ENCODE measurements at places on chromosomes 2 and 18.

DNA sequence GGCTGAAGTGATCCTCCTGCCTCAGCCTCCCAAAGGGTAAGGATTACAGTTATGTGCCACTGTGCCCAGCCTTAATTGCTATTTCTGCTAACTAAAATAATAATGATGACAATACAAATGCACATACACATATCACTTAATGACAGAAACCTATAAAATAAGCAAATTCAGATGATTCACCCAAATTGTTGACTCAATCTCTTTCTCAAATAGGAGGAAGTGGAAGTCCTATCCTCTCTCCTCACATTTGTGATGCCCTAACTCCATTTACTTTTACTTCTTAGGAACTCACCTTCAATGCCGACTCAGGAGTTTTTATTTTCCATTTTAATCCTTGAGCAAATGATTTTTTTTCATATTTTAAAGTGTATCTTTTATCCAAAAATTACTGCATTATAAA lies 24.5 kb upstream of the RAPH1 start:
- DNase-seq = no peak

DNA sequence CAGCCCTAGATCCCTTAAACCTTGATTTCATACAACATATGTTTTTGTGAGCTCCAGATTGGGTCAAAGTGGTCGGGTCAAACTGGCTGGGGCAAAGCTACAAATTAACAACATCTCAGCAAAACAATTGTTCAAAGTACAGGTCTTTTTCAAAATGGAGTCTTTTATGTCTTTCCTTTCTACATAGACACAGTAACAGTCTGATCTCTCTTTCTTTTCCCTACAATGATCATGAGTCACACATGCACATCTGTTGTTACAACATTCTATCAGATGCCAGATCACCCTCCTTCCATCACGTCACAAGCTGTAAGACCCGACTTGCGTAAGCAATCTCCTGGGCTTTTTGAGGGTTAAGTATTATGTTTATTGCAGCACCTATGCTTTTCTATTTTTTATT lies 55.1 kb downstream of the RHOB start:
- peak; percentile 72 for DNase-seq

DNA sequence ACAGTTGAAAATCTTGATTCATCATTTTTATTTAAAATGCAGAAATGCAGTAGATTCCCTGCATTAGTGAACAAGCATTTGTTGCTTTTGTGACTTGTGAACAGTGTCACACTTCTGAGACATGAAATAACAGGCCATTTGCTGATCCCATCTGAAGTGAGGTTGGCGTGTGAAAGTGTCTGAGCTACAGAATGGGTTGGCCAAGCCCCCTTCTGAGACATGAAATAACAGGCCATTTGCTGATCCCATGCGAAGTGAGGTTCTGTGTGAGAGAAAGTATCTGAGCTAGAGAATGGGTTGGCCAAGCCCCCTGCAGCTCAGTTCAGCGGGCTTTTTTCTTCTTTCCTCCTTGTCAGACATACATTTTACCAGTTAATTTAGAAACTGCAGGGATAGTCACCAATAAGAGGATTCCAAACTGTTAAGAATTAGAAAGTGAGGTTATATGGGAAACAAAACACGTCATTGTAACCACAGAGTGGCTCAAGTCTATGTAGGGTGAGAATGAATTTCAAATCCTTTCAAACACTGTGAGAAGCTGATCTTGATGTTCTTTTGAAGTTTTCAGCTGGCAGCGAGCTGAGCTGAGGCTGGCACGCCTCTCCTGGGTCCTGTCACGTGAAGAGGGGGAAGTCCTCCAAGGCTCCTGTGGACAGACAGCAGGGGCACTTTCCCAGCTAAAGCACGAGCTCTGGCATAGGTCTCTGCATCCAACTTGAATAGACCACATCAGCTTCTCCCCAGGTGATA lies 339.2 kb upstream of the SALL3 start:
- no peak for DNase-seq

DNA sequence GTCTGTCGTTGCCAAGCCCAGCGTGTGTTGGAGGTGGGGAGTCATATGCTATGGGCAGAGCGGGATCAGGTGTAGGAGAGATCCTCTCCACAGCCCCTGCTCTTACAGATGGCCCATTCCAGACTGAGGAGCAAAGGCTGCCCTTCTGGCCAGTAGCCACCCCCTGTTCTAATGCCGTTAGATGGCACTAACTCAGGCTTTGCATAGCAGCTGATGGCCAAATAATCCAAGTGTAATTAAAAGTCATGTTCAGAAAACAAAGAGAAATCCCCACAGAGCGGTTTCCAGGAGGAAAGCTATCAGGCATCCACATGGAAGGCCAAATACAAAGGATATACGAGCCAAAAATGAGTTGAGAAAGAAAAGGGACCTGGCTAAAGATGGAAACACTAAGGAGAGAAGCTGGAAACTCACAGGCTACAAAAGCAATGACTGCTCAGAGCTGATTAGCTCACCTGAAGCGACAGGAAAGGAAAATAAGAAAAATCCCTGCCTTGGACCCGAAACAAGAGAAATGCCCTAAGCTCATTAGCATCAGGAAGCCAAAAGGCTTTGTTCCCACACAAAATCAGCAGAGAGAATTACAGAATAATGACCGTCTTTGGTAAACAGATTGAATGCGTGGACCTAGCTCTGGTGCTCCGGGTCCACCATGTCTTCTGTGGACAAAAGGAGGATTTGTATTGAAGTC lies 1002.4 kb upstream of the KLHL29 start:
- DNase-seq = no peak

DNA sequence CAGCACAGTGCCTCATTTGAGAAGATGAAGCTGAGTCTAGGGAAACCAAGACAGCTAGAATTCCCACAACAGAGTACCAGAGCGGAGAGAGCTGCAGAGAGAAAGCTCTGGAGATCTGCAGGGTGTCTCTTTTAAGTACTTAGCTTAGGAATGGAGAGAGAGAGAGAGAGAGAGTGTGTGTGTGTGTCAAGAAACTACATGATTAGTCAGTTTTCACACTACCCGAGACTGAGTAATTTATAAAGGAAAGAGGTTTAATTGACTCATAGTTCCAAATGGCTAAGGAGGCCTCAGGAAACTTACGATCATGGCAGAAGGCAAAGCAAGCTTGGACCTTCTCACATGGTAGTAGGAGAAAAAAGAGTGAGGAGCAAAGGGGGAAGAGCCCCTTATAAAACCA lies 64.0 kb downstream of the HIBCH start:
- DNase-seq = no peak

GRCh38 chr2:202387608-202388342 lies 11.6 kb downstream of the BMPR2 start:
- no peak for DNase-seq

DNA sequence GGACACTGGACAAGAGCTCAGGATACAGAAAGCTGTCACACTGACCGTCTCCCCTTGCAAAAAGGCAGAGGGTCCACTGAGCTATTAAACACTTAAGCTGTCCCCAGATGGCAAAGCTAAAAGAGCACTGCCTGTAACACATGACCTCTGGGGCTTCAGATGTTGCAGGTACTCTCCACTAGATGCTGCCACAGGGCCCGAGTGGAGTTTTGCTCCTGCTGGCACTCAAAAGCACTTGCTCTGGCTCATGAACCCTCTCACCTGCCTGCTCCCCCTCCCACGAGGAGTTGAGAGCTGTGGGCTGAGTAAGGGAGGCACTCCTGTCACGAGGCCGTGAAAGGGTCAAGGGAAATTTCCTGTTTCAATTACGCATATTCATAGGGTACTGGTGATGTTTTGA lies 227.9 kb downstream of the PRKCE start:
- DNase-seq = no peak

DNA sequence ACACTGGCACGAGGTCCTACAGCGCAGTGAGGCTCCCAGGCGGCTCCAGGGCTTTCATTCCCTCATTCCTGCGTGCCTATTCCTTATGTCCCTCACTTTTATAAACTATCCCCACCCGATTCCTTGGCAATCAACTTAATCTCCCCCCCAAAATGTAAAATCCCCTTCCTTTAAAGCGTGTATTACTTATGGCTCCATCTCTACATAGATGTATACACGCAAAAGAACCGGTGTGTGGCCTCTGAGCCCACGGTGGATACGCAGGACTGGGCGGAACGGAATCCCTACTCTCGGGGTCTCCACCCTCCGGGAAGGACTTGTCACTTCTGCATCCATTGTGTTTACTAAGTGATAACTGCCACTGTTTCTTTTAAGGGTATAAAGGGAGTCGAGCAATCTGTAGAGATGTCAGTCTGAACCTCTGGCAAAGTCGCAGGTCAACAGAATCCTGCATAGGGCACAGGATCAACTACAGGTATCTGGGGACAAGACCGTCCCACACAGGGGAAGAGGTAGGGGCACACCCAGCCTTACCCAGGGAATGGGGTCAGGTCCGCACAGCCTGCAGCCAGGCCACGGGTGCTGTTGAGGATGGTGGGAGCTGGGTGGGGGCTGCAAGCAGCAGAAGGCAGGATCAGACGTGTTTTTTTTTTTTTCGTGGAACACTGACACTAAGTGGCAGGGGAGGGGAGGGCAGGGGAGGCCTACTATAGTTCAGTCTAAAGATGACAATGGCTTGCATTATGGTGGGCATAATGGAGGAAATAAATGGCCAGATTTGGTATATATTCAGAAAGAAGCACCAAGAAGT lies 42.1 kb downstream of the HDLBP start:
- no peak for DNase-seq

GRCh38 chr2:163157411-163157810 lies 318.8 kb upstream of the KCNH7 start:
- DNase-seq = peak; percentile 2

DNA sequence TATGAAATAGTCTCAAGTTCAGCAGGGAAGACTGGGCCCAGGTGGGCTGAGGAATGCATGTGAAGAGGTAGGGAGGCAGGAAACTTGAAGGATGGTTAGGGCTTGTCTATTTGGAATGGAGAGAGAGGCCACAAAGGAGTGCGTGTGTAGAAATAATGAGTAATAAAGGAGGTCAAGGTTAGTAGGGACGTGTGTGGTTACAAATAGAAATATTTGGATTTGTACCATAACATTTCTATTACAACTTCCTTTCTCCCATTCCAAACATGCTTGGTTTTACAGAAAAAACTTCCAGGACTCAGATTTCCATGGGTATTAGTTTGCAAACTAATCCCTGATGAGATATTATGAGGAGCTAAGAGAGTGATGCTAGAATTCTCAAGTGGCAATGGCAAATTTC lies 280.6 kb downstream of the NCKAP5 start:
- DNase-seq = no peak

DNA sequence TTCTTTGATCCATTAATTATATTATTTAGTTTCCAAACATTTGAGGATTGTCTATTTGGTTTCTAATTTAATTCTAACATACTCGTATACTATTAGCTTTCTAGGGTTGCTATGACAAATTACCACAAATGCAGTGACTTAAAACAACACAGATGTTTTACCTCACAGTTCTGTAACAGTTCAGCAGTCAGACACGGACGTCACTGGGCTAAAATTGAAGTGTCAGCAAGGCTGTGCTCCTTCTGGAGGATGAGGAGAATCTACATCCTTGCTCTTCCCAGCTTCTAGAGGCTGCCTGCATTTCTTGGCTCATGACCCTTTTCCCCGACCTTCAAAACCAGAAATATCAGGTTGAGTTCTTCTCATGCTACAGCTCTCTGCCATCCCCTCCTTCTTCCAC lies 117.6 kb downstream of the TFCP2L1 start:
- peak; percentile 16 for DNase-seq

DNA sequence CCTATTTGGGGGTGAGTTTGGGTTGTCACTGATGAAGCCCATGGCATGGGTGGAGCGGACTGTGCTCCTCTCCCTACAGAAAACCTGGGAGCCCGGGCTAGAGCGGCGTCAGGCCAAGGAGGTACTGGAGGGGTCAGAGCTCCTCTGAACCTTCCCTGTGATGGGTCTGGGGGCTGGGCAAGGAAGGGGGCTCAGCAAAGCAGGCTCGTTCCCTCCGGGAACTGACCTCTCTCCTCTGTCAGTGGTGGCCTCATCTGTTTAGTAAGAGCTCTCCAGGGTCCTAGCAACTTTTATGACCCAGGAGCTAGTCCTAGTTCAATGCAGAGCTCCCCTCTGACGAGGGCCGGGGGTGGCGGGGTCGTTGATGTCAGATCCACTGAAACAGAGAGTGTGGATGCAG lies 62.4 kb upstream of the OTOF start:
- DNase-seq = no peak

GRCh38 chr2:104434318-104434792 lies 419.6 kb upstream of the POU3F3 start:
- DNase-seq = peak; percentile 53

GRCh38 chr2:23093513-23093912 lies 291.5 kb upstream of the KLHL29 start:
- DNase-seq = no peak

DNA sequence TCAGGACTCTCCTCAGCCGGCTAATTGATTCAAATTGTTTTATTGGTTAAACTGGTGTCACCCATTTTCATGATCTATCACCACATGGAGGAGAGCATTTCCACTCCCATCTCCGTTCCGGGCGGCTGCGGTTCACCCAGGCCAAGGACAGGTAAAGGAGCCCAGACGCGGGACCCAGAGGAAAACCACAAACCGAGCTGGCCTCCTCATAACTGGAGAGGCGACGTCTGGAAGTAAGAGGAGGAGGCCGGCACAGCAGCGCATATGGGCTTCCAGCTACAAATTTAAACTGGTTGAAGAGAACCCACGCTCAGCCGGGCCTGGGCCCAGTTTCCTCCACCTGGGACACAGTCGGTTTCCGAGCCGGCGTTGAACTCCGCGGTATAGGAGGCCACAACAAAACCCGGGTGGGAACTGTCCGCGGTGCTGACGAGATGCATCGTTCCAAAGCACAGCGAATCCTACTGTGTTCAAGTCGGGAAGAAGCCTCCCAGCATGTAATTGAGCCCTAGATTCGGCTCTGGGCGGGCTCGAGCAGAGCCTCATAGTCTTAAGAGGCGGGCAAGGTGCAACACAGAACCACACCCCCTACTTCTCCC lies 3.0 kb upstream of the SKOR2 start:
- DNase-seq = no peak

DNA sequence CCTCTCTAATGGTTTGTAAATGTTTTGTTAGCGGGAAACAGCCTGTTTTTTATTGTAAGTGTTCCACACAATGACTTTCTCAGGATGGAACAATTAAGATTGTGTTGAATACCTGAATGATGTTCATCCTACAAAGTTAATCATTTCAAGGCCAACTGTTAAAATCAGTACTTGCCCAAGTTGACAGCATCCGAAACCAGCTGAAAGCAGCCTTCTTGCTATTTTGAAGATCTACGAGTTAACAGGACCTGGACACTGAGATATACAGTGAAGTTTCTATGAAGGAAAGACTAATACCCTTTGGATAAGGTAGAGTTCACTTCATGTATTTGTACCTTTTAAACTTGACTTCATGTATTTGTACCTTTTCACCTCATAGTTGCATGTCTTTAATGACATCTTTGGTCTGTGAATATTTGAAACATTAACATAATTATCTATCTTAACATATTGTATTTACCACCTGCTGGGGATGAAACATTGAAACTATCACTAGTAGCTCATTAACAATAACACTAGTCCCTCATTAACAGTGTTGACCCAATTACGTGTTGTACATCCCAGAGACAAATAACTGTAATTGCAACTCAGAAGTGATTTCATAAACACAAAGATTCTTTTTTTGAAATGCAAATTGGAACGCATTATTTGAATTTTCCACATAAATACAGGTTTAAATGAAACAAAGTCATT lies 556.0 kb upstream of the MEX3C start:
- no peak for DNase-seq
